Activated naive CD4-positive, alpha-beta T cell treated with anti-CD3 and anti-CD28 coated beads, Interleukin-2, amount 50 U/mL, for 72 hours (primary cell): ENCODE measurements at places on chromosomes 7 and 10.

DNA sequence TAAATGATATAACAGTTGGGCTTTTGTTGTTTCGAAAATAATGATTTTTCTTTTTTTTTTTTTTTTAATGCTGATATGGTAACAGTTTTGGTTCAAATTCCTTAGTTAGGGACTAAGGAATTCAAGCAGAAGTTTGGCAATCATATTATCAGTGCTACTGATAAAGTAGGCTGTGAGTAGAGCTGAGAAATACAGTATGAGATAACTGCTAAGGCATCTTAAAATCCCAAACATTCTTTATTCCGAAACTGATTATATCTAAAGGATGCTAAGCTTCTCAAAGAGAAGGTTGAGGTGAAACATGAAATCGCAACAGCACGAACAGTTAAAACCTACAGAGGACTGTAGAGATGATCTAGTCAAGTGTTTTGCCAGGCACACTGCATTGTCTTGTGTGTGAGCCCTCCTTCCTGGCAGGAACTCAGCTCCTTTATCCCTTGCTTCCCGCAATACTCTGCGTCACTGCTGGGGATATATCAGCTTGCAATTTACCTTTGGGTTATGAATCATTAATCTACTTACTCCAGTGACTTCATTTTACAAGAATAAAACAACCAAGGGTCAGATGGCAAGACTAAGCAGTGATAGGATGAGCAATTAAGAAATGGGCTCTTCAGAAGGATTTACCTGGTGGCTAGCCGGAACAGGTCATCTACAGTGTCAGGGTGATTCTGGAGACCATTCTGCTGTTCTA lies 36.7 kb downstream of the IRF5 start:
- DNase-seq, result no peak

GRCh38 chr10:63227207-63227895 lies 94.2 kb downstream of the NRBF2 start:
- DNase-seq, result no peak

GRCh38 chr7:5596046-5596895 lies 172.6 kb upstream of the TNRC18 start:
- DNase-seq, result peak; percentile 80

- DNase-seq, result no peak
Observed at GRCh38 chr7:17015598-17016031, 133.8 kb upstream of the AGR3 start.

GRCh38 chr7:20083781-20084180 lies 133.4 kb downstream of the MACC1 start:
- DNase-seq, result no peak

- DNase-seq, result peak; percentile 52
Observed at GRCh38 chr10:132460071-132460470, 63.1 kb downstream of the PWWP2B start.

GRCh38 chr7:116621649-116622048 lies 50.3 kb upstream of the MET start:
- DNase-seq, result no peak

- no peak for DNase-seq
Observed at GRCh38 chr7:117791877-117792780, 81.1 kb downstream of the CTTNBP2 start.

GRCh38 chr7:2720024-2720423 lies 32.0 kb downstream of the AMZ1 start:
- no peak for DNase-seq

DNA sequence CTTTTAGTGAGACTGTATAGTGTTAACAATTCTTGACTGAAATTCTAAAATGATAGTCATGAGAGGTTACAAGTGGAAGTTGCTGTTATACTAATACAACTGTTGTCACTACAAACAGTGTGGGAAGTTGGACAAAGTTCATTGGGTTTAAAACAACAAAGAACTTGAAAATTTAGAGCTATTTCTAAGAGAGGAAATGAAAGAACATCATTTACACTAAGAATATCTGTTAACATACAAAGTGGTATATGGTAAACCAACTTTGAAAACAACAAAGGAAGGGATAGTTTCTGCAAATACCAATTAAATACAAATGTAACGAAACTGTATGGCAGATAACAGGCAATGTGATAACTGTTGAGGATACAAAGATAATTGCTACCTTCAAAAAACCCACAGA lies 11.6 kb downstream of the MTPN start:
- no peak for DNase-seq

- DNase-seq, result peak; percentile 71
Observed at GRCh38 chr10:1094112-1095057, 38.2 kb downstream of the WDR37 start.

DNA sequence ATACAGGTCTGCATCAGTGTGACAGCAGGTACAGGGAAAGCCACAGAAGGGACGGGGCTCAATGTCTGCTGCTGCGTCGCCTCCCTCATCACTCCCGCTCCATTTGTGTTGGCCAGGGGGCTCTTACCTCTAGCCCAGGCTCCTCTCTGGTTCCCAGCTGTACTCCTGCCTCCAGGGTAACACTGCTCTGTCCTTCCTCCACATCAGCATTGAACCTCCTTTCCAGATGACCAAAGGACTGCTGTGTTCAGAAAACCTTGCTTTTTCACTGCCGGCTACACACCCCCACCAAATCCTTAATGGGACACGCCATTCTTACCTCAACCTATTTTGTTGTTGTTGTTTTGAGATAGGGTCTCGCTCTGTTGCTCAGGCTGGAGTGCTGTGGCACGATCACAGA lies 2.1 kb upstream of the TMEM236 start:
- no peak for DNase-seq

DNA sequence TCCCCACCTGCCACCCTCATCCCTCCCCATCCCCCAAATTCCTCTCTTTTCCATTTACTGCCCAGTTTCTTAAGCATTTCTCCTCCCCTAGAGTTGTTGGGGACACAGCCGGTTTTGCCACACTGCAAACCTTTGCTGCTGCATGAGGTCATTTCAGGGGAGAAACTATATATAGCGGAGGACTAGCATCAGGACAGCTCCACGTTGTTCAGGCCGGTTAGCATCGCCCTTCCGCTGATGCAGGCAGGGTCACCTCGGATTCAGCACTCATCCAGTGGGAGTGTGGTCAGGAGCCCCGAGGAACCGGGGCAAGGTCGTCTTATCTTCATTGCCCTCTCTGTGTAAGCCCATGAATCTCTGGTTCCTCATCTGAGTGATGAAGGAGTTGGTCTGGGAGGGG lies 15.6 kb downstream of the UBTD1 start:
- no peak for DNase-seq

DNA sequence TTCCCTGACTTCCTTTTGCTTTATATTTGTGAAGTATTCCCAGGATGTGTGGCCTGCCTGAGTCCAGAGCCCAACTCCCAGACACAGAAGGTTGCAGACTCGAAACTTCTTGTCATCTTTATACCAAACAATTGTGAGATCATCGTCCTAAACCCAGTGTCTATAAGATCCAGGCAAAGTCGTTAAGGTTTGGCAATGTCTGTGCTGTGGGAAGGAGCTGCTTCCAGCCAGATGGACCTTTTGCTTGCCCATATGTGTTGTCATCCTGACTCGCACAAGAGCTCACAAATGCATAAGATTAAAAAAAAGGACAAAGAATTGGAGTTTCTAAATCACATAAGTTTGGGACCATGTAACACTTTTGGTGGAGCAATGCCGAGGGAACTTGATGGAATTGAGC lies 37.0 kb downstream of the WNT2 start:
- no peak for DNase-seq

- no peak for DNase-seq
Observed at GRCh38 chr7:81138870-81139269, 220.0 kb upstream of the SEMA3C start.

DNA sequence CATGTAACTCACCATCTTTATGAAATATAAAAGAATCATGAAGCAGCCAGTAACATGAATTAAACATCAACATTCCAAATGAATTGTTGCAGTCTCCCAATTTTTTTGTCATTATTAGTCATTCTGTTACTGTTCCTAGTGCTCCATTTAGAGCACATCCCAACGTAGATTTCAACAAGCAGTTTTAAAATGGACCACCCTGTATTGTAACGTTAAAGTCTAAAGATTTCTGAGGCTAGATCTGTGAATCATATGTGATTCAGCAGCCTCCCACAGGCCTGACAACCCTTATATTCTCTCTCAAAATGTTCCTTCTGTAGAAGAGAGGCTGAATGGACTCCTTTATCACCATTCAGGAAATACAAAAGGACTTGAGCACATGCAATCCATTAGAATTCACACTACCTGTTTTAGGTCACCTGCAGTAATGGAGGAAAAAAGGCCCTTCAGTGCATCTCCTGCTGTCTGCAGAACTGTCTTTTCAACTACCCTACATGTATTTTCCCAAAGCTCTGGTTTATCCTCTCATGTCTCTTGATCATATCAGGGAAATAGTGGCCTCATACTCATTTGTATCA lies 81.4 kb downstream of the CACNA2D1 start:
- no peak for DNase-seq

DNA sequence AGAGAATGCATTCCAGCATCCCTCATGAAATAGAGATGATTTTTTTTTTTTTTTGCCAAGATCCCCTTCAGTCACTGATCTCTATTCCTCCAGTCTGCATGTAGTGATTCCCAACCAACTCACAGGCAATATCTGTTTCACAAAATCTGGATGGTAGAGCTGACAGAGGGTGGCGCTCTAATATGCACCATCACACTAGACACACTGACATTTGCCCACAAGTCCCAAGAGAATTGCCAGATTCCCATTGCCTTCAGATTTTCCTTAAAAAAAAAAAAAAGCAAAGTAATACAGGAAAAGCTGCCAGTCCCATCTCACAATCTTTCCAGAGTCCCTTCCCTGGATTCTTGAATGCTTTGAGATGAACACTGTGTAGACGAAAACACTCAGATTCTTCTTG lies 301.0 kb downstream of the SORCS1 start:
- no peak for DNase-seq

DNA sequence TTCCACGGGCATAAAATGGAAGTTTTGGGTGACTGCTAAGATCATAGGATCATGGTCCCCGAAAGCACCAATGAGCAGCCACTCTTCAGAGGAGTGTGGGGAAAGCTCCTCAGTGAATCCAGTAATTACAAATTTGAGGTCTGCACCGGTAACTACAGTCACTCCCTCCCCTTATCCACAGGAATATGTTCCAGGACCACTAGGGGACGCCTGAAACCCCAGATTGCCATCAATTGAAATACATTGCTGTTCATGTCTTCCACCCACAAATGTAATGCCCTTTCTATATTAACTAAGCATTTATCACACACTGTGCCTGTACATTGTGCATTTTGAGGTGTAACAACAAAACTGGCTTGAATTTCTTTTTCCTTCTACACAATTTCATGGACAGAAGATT lies 447.9 kb upstream of the PFKP start:
- no peak for DNase-seq

DNA sequence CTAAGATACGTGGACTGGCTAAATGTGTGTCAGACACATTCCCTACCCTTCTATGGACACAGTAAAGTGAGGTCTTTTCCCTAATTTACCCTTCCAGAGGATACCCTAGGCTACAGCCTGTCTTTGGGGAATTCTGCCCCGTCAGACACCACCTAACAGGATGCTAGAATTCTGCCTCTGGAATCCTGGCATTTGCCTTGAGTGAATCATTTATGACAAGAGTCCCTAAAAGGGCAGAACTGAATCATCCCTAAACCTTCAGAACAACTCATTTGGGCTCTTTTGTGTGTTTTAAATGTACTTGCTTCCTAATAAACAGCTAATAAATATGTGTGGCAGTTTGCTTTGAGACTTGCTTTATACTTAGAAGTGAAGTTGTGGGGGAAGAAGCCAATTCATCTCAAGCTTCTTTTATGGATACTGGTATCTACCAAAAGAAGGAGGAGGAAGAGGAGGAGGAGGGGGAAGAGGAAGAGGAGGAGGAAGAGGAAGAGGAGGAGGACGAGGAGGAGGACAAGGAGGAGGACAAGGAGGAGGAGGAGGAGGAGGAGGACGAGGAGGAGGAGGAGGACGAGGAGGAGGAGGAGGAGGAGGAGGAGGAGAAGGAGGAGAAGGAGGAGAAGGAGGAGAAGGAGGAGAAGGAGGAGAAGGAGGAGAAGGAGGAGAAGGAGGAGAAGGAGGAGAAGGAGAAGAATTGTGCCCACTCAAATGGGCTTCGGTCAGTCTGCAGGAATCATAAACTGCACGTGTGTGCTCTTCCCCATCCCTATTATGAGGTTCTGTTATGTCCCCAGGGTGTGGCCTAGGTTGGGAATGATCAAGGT lies 27.1 kb downstream of the PARP12 start:
- DNase-seq, result no peak

- peak; percentile 67 for DNase-seq
Observed at GRCh38 chr10:788796-789748, 99.6 kb upstream of the DIP2C start.

GRCh38 chr7:73648593-73649332 lies 18.9 kb upstream of the VPS37D start:
- no peak for DNase-seq

- DNase-seq, result no peak
Observed at GRCh38 chr10:92110039-92110794, 180.7 kb downstream of the CPEB3 start.

DNA sequence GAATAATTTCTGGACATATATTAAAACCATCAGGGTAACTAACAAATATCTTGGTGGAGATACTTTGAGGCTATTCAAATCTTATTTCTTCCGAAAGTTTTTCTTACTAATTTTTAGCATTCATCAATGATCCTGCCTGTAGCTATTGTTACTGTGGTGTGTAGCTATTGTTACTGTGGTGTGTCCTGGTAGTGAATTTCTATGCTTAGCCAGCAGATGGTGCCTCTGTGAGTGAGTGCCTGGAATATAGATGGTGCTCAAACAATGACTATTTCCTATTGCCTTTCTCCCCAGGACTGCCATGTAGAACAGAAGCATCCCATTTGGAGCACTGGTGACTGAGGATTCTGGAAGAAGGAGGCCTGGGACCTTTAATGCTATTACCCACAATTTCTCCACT lies 245.7 kb downstream of the CCSER2 start:
- DNase-seq, result no peak

DNA sequence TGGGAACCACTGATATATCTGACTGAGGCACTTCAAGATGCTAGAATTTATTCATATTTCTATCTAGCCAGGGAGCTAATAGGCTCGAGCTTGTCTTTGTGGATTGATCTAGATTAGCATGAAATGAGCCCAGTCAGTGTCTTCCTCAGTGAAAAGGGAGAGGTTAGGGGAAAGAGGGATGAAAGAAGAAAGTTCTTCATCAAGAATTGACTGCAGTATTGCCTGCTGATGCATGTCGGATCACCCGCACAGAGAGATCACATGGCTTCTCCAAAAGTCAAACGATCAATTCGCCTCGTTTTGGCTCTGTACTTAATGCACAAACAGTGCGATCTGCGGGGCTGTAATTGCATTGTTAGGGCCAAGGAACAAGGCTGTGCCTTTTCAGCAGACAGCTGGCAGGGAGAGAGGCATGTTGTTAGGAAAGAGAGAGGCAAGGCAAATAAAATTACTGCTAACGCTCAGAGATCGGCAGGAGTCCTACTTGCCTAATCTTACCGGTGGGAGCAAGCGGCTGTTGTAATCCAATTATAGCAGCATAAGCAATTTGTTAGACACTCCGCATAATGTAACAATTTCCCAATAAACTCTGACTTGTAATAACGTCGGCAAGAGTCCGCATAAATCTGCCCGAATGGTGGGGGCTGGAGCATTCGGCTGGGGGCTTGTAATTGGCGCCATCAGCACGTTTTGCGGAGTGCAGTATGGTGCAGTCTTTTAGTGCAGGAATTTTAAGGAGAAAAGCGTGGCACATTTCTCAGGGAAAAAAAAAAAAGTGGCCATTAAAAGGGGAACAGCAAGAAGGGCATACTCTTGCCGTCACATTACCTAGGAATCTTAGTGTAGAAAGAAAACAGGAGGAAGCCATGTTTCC lies 102.1 kb downstream of the POLL start:
- no peak for DNase-seq
